ENCODE measurements at places on chromosomes 7 and 10.

DNA sequence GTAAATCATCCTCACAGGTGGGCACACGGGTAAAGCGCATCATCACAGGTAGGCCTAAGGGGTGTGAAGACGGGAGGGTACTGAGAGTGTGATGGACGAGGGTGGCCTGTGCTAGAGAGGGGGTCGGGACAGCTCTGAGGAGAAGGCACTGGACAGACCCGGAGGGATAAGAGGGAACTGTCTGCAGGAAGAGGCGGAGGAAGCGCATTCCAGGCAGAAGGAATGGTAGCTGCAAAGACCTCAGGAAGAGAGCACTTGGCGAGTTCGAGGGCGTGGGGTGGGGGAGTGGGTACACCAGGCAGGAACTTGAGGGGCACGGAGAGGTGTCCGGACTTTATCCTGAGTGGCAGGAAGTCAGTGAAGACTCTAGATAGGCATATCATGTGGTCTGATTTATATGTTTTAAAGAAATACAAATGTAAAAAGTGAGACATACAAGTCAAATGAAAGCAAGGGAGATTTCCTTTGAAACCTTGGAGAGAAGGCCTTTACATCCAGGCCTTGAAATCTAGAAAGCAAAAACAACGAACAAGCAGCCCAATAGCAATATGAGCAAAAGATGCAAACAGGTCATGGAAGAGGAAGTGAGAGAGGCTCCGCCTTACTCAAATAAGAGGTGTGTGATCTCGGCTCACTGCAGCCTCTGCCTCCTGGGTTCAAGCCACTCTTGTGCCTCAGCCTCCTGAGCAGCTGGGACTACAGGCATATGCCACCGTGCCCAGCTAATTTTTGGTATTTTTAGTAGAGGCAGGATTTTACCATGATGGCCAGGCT lies 3.6 kb downstream of the LHPP start:
- DNase-seq = no peak

- DNase-seq = no peak
These were observed 75.7 kb downstream of the IGF2BP3 start for GRCh38 chr7:23394488-23395171.

- peak; percentile 53 for DNase-seq
These were observed 40.3 kb upstream of the LRRC17 start for GRCh38 chr7:102872460-102872859.

DNA sequence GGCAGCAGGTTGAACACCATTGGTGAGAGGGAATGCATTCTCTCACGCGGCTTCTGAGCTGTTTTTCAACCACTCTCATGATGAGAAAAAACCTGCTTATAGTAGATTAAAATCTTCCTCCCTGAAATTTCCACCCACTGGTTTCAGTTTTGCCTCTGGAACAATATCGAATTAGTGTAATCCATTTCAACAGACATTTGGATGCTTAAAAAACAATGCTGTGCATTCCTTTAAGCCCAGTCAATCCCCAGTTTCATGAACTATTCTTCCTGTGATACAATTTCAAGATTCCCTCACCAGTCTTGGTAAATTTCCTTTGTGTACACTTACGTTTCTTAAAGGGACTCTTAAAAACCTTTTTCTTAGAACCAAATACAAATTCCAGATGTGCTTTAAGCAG lies 89.6 kb downstream of the ITIH5 start:
- no peak for DNase-seq

DNA sequence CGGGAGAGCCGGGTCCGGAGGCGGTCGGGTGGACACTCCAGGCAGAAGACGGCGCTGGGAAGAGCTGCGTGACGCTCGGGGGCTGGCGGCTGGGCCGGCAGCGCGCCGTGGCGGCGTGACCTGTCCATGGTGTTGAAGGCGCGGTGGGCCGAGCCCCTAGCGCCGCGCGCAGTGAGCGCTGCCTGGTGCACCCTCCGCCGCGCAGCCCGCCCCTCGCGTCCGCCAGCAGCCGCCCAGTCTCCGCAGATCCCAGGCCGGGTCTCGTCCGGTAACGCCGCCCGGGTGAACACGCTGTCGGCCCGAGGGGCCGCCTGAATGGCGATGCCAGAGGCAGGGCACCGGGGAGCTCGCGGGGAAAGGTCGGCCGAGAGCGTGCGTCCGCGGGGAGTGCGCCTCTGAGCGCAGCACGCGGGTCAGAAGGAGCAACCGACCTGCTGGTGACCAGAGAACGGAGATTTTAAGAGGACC lies 657 bp upstream of the TMEM178B start:
- DNase-seq = peak; percentile 81

DNA sequence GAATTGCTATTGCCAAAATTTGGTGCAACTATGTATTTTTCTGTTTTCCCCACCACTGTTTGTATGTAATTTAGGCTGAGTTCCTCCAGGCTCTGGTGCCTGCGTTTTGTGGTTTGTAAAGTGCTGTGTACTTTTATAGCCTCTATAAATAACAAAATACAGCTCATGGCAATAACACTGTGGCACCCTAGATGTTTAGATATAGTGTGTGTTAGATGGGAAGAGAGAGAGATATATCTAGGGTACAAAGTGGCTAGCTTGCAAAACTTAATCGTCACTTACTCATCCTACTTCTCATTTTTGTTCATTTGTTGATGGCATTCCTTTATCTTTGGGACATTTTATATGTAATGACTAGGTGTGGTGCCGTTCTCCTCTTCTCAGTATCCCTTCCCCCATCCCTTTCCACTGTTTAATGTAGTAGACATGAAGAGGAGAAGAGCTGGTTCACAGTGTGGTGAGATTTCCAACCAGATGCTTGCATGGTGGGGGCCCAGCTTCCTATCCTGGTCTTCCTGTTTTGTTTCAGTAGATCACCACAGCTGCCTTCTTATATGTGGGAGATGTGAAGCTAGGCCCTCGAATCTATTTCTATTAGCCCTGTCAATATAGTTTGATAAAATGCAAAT lies 115.0 kb downstream of the SND1 start:
- no peak for DNase-seq

DNA sequence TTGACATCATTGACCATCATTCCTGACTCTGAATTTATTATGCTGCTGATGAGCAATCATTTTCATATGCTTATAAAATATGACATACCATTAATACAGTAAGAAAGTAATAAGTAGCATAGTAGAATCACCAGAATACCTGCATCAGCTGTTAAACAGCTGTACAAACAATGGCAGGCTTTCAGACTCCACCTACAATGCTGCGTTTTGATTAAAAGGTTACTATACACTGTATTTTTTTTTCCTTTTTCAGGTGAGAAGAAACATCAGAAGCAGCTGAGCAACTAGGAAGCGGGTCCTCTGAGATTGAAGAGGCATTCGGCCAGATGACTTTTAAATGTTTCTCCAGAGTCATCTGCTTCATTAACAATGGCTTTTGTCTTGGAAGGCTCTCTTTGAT lies 7.1 kb downstream of the ASNS start:
- no peak for DNase-seq

DNA sequence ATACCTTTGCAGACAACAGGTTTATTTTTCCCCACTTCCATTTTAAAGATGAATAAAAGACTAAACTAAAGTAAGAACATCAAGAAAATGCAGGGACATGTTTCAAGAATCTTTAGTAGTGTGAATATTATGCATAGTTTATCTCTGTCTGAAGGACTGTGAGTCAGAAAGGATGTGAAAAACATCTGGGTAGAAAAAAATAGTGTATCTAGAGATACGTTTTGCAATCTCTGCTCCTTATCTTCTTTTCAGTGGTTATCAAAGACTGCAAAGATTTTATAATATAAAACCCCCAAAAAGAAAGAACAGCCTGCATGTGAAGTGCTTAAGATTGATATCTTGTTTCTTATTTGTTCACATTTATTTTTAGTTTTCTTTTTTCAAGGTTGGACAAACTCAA lies 101.9 kb upstream of the ARHGAP21 start:
- DNase-seq = peak; percentile 17

DNA sequence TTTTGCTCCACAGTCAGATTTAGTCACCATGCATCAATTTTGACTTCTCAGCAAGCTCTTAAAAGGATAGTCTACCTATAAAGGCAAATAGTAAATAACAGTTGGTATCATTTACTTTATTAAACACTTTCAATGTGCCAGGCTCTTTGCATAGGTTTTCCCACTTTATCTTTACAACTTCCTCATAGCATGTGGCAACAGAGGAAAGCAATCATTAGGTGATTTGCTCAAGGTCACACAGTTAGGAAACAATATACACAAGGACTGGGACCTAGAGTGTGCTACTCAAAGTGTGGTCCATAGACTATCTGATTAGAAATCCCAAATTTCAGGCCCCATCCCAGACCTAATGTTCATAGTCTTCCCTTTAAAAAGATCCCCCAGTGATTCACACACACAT lies 212.3 kb downstream of the MTERF1 start:
- DNase-seq = no peak

- DNase-seq = no peak
These were observed 495.7 kb downstream of the GALNT17 start for GRCh38 chr7:71627651-71628050.

DNA sequence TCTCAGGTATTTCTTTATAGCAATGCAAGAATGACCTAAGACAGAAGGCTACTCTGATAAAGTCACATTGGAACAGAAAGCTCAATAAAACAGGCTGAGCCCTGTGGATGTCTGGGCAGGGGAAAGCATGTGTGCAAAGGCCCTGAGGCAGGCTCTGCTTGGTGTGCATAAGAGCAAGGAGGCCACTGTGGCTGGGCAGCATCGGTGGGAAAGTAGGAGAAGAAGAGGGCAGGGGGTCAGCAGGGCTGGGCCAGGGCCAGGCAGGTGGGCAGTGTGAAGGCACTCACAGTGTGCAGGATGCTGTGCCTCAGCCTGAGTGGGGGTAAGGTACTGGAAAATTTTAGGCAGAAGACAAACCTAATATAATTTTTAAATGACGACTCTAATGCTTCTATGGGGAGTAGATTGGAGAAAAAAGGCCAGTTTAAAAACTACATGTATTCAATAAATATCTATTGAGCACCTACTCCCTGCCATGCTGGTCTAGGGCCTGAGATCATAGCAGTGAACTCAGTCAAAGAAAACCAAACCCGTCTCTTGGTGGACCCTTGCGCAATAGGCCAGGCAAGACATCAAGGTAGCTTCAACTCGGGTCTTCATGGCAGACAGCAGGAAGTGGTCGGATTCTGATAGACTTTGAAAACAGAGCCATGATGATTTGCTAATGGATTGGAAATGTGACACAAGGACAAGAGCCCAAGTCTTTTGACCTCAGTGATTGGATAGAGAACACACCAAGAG lies 572.3 kb downstream of the TCERG1L start:
- DNase-seq = no peak

- no peak for DNase-seq
These were observed 1.5 kb downstream of the BCAP29 start for GRCh38 chr7:107581387-107582013.

DNA sequence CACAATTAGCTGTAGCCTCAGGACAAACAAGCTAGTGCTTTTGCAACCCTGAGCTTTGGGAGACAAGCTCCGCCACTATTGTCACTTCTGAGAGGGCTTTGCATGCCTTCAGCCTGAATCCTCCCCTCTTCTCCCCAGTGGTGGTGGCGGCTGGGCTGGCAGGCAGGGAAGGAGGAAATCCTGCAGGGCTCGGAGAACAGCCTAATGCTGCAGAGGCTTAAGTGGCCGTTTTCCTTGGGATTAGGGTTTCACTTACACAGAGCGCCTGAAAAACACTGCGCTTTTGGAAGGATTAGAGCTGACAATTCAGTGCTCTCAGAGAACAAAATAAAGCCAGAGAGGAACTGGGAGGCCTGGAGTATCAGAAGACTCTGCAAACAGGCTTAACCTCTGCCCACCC lies 71.3 kb downstream of the PAX2 start:
- DNase-seq = no peak

DNA sequence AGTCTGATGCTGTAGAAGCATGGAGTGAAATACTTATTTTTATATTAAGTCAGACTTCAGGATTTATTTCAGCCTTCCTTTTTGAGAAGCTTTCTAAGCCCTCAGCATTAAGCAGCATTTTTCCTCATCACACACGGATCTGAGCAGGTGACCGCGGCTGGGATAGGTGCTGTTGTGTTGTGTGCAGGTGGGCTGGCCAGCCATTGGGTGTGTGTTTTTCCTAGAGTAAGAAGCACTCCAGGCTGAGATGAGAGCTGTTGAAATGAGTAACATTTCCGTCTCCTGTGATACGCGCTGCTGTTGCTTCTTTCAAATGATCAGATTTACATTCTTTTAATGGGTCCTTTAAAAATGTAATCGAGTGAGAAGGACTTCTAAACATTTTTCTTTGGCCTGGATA lies 63.9 kb downstream of the INSYN2A start:
- DNase-seq = no peak

GRCh38 chr10:8105932-8106331 lies 51.4 kb downstream of the GATA3 start:
- no peak for DNase-seq

DNA sequence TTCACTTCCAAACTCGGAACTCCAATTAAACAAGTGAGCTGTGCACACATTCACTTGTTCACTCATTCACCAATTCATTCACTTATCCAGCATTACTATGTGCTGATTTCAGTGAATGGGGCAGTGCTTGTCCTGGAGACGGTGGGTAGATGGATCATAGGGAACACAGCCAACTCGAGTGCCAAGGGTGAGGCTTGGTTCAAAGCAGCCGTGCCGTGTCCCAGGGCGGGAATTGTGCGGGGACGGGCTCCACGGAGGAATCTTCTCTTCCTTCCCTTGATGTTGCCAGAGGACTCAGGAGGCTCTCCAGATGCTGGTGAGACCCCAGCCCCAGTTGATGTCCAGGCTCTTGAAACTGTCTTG lies 2.9 kb downstream of the SH2D4B start:
- no peak for DNase-seq

GRCh38 chr10:102626026-102626685 lies 18.1 kb upstream of the TRIM8 start:
- no peak for DNase-seq

DNA sequence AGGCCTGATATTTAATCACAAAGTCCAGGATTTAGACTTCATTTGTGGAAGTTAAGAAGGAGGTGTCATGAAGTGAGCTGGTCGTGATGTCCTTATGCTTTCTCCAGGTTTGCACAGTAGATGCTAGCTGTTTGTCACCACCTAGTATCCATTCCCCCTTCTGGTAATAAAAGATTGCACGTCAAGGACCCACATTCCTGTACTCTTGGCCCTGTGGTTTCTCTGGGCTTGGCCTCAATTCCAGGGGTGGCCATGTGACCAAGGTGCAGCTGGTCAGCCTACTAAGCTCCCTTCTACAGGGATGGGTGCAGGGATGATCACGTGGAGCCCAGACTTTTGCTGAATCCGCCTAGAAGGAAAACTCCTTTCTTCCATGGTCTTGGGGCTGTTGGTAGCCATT lies 16.5 kb downstream of the NPS start:
- DNase-seq = no peak

GRCh38 chr7:155770241-155770640 lies 42.0 kb downstream of the SHH start:
- DNase-seq = no peak
